ENCODE measurements at places on chromosomes 4 and X.

DNA sequence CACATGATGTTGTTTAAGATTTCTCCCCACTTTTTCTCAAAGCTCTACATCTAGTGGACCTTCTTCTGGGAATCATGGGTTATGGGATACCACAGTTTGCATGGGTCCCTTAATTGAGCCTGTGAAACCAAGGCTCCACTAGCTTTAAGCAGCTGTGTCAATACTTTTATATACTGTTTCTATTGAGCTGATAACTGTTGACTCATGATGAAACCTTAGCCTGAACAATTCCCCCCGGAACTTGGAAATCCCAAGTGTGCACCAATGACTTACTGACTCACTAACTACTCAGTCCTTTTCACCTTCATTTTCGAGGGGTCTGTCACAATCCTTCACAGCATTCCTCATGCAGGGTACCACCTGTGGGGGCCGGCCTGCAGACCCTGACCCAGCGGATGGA is 12.7 kb upstream of the SPIN4 start:
- no peak overlapping the region for H3K4me3 ChIP-seq
- no peaks in the 10 kb centered on the region for H3K4me1 ChIP-seq
- no peak overlapping the region for H3K27ac ChIP-seq
- no peaks in the 10 kb centered on the region for H3K27me3 ChIP-seq
- DNase-seq, result no peak

- no peaks in the 10 kb centered on the region for H3K4me1 ChIP-seq
- H3K27ac ChIP-seq, result no peak overlapping the region
- H3K36me3 ChIP-seq, result no peaks in the 10 kb centered on the region
- H3K27me3 ChIP-seq, result no peaks in the 10 kb centered on the region
- no peak overlapping the region for H3K4me3 ChIP-seq
Measured at GRCh38 chrX:1928805-1929204, 313.9 kb downstream of the ASMT start.

- no peaks in the 10 kb centered on the region for H3K4me1 ChIP-seq
- no peak for DNase-seq
- no peaks in the 10 kb centered on the region for H3K36me3 ChIP-seq
- peaks cover 56% of the 10 kb centered on the region for H3K27me3 ChIP-seq
- no peak overlapping the region for H3K4me3 ChIP-seq
Measured at GRCh38 chr4:5931526-5931925, 38.6 kb upstream of the CRMP1 start.

DNA sequence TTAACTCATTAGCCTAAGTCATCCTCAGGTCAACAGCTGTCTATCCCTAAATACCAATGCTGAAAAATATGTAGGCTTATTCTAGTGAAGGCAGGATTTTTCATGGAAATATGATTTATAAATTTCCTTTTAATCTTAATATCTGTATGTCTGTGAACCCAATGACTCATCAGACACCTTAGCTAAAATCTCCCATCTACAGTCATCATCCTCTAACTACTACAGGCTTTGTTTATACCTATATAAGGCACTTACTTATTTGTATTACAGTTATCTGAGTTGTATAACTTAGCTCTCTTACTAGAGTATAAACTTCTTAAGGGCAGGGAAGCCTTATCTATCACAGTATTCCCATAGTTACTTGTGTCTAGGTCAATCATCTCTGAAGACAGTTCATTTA is 24.2 kb downstream of the AMMECR1 start:
- H3K27me3 ChIP-seq, result no peaks in the 10 kb centered on the region
- H3K4me3 ChIP-seq, result no peak overlapping the region
- no peak overlapping the region for H3K27ac ChIP-seq
- H3K4me1 ChIP-seq, result peaks cover 18% of the 10 kb centered on the region
- DNase-seq, result no peak

GRCh38 chr4:106907216-106907615 is 128.9 kb downstream of the DKK2 start:
- no peak for DNase-seq
- no peak overlapping the region for H3K27ac ChIP-seq
- H3K36me3 ChIP-seq, result no peaks in the 10 kb centered on the region
- H3K4me1 ChIP-seq, result no peaks in the 10 kb centered on the region

GRCh38 chr4:10579648-10580047 is 104.9 kb downstream of the CLNK start:
- no peak overlapping the region for H3K4me3 ChIP-seq
- no peaks in the 10 kb centered on the region for H3K36me3 ChIP-seq
- no peak overlapping the region for H3K27ac ChIP-seq
- no peaks in the 10 kb centered on the region for H3K4me1 ChIP-seq
- no peak for DNase-seq
- peaks cover 20% of the 10 kb centered on the region for H3K27me3 ChIP-seq

Data from Calu3 (cell line).